ENCODE measurements at places on chromosomes 5 and 9. TPM values are rescaled to one million over a fixed set of nuclear protein-coding genes. Genes with fewer than 3 reads are reported as not detected.

DNA sequence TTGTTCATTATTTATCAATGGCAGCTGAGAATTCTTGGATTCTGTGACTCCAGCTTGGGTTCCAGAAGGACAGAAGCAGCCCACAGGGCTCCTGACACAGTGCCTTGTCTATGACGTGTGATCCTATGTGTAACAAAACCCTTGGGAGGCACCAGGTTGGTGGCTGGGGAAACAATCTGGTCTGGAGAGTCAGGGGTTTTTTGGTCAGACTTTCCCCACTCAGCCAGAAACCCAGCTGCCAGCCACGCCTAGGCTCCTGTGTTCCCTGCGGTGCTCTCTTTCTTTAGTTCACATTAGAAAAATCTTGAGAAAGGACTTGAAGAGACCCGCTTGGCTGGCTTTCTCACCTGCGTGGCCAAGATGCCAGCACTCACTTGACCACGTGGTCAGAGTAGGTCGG, 15.5 kb upstream of the ZBED3 start:
- DNase-seq: no peak

Gene SPINK6
- not detected for total RNA-seq

GRCh38 chr5:153774686-153775085, 264.0 kb downstream of the FAM114A2 start:
- DNase-seq: no peak

- DNase-seq: peak; percentile 22
These were observed 4.0 kb downstream of the SNX30 start for GRCh38 chr9:112754578-112754977.

All from T-cell (primary cell).